ENCODE measurements at places on chromosomes 3 and 15.

DNA sequence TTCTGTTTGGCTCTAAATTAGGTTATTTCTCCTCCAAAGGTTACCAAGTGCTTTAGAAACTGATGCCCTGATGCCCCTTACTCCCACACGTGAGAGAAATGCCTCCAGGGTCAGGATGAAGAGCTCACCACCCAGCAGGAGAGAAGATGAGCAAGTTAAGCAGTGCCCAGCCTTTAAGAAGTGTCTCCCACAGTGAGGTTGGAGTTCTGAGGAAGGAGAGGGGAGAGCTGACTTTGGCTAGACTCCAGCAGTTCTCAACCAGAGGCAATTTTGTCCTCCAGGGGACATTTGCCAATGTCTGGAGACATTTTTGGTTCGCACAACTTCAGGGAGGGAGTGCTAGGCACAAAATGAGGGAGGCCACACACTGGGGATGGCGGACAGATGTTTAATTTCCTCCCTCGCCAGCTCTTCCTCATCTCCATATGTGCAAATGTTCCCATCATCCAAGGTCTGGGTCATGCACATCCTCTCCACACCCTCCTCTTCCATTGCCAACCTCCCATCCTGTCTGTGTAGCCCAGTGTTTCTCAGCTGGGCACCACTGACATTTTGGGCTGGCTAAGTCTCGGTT is 50.6 kb upstream of the SLC7A14 start:
- DNase-seq: no peak

DNA sequence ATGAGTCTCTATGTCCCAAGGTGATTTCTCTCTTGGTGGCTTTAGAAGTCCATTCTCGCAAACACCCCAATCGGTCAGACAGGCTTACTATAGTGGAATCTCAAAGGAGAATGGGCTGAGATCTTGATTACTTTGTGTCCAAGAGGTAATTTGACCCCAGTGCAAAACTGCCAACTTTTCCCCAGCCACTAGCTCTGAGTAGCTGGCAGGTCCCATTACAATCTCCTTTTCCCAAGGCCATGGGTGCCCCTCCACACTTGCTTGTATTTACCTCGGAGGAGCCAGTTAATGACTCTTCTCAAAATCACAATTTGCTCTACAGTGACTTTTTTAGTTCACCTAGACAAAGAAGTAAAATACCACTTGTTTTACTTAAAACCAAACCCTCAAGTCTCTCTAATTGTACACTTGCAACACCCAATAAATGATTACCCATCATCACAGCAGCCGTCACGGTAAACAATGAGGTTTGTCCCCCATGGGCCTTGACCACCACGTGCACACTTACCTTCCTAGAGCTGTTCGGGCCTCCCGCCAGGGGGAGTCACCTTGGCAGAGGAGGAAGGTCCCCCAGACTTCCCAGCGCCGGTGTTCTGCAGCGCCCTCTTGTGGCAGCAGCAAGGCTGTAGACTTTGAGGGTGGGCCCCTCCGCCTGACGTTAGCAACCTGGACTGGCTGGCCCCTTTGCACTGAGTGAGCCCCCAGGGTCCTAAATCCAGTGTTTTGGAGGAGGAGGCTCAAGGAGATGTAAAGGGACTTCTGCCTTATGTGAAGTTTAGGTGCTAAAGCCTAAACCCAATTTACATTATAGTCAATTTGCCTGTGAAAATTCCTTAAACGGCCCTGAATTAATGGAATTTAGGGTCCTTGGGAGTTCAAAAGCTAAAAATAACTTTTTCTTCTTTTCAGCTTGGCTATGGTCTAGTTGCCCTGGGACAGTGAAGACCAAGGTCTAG is 18.7 kb upstream of the HDAC11 start:
- DNase-seq: peak; percentile 75

- DNase-seq: no peak
Measured at GRCh38 chr3:149455989-149456388, 18.5 kb upstream of the TM4SF4 start.

DNA sequence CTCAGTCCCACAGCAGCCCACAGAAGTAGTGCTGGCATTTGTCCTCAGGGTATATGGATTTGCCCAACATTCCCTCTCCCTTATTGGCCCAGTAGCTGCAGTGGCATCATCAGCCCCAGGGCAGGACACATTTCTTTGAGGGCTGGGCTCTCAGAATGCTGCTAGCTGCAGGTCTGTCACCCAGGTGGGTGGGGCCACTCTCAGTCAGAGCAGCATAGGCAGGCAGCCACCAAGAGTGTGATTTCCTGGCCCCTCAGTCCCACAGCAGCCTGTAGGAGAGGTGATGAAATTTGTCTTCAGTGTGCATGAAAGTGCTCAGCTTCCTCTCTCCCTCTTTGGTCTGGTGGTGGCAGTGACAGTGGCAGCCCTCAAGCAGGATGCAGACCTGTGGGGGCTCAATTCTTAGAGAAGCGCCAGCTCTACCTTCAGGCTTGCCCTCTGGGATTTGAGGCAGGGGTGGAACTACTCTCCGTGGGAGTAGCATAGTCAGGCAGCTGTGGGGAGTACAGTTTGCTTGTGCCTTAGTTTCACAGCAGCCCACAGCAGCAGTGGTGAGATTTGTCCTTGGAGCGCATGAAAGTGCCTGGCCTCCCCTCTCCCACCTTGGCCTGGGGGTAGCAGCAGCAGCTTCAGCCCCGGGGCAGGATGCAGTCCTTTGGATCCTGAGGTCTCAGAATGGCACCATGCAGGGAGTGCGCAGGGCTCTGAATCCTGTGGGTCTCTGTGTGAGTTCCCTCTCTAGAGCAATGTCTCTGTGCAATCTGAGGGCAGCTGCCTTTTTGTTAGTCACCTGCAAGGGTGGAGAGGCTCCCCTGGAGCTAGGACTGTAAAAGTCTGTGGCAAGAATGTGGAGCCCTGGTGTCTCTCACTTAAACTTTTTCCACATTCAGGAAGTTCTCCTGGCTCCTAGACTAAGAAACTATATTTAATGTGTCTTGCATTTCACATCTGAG is 1229.1 kb downstream of the ROBO2 start:
- no peak for DNase-seq

GRCh38 chr3:49805367-49805782 is 2.3 kb downstream of the INKA1 start:
- no peak for DNase-seq

- DNase-seq: no peak
Measured at GRCh38 chr15:31563421-31563820, 236.8 kb downstream of the KLF13 start.

- DNase-seq: no peak
Measured at GRCh38 chr15:101568309-101568708, 78.8 kb upstream of the PCSK6 start.

DNA sequence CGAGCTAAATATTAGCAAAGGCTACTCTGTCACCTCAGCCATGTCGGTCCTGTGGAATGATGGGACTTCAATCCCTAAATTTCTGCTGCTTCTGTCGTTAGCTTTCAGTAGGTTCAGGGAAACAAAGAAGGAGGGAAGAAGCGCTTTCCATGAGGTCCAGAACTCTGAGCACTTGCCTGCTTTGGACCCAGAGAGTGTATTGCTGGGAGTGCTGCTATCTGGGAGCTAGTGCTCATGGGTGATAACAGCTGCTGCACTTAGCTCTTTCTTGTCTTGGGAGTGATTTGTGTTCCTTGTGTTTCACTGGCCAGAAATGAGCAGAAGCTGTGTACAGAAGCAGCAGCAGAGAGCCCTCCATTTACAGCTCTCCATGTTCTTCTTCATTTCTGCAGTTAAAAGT is 369.8 kb downstream of the DIPK2A start:
- DNase-seq: no peak

DNA sequence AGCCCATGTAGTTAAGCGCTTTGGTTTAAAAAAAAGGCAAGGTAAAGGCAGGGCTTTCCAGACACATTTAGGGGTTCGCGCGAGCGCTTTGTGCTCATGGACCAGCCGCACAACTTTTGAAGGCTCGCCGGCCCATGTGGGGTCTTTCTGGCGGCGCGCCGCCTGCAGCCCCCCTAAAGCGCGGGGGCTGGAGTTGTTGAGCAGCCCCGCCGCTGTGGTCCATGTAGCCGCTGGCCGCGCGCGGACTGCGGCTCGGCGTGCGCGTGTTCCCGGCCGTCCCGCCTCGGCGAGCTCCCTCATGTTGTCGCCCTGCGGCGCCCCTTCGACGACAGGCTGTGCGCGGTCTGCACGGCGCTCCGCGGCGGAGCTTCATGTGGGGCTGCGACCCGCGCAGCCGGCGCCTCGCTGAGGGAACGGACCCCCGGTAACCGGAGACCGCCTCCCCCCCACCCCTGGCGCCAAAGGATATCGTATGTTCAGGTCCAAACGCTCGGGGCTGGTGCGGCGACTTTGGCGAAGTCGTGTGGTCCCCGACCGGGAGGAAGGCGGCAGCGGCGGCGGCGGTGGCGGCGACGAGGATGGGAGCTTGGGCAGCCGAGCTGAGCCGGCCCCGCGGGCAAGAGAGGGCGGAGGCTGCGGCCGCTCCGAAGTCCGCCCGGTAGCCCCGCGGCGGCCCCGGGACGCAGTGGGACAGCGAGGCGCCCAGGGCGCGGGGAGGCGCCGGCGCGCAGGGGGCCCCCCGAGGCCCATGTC is 927 bp downstream of the SMAD6 start:
- no peak for DNase-seq

DNA sequence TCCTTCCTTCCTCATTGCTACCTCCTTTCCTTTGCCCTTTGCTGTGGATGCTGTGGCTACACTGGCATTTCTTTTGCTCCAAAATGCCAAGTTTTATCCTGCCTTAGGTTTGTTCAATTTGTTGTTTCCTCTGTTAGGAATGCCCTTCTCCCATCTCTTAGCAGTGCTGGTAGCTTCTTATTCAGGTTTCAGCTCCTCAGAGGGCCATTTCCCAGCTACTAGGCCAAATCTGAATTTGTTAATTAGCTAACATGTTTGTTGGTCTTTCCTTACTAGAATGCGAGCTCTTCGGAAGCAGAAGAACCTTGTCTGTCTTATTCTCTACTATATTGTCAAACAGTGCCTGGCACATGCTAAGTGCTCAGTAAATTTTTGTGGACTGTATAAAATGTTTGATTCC is 11.0 kb downstream of the MAPK6 start:
- no peak for DNase-seq

- no peak for DNase-seq
Measured at GRCh38 chr15:97085731-97086130, 755.2 kb downstream of the NR2F2 start.

DNA sequence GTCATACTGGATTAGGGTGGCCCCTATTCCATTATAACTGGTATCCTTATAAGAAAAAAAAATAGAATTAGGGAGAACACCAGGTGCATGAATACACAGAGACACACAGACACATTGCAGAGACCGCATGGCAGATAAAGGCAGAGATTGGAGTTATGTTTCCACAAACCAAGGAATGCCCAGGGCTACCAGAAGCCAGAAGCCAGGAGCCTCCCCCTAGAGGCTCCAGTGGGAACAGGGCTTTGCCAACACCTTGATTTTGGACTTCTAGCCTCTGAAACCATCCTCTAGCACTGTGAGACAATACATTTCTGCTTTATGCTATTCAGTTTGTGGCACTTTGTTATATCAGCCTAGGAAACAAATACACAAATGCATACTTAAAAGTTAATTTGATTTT is 10.4 kb downstream of the GOLM2 start:
- DNase-seq: no peak

DNA sequence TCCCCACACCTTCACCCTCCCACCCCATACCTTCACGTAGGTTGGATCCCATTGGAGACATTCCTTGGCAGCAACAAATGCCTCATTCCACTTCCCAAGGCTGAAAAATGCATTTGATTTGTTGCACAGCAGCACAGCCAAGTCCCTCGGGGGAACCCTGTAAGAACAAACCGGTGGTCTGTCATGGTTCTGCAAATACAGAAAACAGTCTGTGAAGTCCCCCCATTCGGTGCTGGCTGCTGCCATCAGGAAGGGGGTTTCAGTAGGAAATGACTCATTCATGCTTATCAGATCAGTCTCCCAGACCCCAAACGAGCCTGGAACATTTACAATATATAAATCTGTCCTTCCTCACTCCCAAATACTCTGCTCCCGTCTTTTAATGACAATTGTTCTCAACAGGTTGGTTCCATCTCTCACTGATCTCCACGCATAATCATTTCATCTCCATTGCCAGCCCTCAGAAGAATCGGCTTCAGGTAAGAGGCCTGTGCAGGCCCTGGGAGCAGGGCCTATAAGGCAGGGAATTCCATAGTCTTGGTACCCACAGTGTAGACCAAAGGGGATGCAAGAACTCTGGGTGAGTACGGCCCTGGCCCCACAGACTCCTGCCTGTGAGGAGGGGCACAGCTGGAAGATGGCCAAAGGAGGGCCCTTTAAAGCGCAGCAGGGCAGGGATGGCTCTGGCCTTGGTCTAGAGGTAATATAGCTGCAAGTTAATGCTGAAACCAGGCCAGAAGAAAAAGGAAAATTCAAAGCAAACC is 41.6 kb downstream of the TRANK1 start:
- no peak for DNase-seq

DNA sequence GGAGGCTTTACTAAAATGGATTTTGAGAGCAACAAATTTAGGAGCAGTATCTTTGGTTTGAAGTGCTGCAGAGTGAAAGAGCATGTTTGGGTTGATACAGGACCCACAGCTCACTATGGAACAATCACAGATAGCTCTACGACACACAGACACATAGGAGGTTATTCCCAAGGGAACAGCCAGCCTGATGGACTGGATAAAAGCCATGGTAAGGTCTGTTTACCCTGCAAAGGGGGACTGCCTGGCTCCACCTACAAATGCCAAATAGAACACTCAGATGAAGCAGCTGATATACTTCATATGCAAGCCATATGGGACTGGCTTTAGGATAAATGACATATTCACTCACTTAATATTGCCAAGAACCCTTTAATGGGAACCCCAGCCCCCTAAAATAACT is 75.4 kb downstream of the CDC25A start:
- DNase-seq: no peak

DNA sequence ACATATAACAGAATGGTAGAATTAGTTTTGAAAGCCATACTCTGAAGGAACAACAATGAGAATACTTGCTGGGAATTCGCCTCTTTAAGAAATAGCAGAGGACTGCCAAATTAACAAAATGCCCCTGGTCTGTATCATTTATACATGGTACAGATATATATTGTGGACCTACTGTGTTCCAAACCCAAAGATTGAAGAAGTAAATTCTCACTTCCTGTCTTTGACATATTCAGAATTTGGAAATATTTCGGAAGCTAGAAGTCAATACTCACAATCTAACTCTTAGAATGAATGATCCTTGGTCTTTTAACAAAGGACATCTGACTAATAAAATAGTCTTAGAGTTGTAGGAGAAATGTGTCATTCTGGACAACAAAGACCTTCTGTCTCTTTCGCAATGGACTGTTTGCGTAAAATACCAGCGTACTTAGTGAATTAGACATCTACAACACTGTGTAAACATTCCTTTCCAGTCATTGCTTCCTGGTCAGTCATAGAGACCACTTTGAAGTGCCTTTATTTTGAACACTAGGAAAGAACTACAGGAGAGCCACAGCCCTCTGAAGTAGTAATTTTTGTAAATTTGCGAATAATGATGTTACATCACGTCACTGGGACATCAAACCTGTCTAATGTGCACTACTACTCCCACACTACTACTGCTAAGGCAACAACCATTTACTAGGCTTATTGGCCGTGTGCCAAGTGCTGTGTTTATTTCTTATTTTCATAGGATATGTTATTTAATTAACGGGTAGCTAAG is 68.0 kb downstream of the CHL1 start:
- DNase-seq: no peak

Data from CD4-positive, alpha-beta T cell treated with Interleukin-15 for 4 hours (primary cell).